NCI-H146 (cell line): ENCODE measurements at places on chromosomes 4 and X.

GRCh38 chrX:8284131-8284530, 113.1 kb upstream of the VCX2 start:
- DNase-seq, result no peak

DNA sequence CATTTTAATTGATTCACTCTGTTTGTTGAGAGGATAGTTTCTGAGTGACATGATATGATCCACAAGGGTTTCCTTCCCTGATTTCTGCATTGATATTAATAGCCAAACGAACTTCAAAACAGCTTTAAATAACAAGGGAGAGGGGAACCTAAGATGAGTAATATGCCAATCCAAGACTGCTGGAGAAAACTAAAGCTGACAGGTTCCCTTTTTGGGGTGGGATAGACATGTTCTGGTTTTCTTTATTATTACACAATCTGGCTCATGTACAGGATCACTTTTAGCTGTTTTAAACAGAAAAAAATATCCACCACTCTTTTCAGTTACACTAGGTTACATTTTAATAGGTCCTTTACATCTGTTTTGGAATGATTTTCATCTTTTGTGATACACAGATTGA, 182.2 kb downstream of the AR start:
- no peak for DNase-seq

DNA sequence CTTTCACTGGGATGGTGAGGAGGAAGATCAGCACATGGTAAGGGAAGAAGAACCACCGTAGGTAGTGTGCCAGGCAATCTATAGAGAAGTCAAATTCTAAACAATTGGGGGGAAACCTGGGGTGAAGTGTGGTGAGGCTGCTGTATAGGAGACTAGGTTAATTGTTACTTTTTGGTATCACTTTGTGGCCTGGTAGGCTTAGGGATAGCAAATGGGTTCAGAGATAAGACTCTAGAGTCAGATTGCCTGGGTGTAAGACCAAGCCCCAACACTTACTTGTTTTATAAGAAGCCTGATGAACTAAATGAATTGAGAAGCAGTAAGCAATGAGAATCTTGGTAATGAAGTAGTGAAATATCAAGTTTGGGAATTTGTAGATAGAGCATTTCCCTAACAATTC, 8.7 kb downstream of the SMAD1 start:
- no peak for DNase-seq

- DNase-seq, result peak; percentile 26
These were observed 493 bp downstream of the TCEAL5 start for GRCh38 chrX:103275947-103276567.

GRCh38 chrX:69222103-69223090, 57.1 kb upstream of the PJA1 start:
- DNase-seq, result peak; percentile 63

DNA sequence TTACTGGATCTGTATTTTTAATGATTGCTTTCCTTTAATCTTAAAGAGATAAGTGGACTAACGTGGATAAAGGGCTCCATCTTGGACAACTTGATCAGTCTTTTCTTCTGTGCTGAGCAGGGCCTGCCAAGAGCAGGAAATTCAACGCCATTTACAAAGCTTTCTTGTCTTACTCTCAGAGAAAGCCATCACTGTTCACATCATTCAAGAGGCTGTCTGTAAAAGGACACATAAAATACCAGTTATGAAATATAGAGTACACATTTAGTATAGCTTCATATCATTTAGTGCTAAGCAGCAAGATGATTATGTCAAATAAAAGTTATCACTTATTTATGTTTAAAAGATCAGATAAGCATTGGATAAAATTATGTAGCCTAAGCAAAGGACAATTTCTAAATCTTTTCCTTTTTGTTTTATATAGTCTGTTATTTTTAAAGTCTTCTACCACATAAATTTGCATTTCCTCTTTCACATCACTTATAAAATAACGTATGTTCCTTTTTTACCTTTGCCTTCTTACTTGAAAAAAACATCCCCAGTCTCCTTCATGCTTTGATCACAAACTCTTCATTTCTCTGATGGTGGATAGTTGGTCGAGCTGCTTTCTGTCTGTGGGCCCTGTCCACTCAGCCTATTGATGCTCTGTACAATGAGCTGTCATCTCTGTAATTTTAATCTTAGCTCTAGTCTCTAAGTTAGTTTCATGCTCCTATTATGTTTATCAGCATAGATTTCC, 2.1 kb upstream of the CCNG2 start:
- peak; percentile 17 for DNase-seq

GRCh38 chr4:111991163-111991562, 154.1 kb upstream of the FAM241A start:
- no peak for DNase-seq

DNA sequence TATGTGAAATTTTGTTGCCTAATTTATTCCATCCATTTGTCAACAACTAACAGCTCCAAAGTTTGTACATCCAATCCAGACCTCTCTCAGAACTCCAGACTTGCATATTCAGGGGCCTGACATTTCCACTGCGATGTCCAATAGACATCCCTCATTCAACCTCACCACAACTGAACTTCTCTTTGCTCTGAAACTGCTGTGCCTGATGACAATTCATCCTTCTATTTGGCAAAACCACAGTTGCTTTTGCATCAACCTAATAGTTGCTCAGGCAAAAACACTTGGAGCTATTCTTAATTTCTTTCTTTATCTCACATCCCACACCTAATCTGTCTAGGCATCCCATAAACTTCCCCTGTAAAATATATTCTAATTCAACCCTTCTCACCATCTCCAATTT, 56.5 kb downstream of the ANTXR2 start:
- DNase-seq, result no peak

GRCh38 chr4:116302990-116303735, 782.2 kb downstream of the TRAM1L1 start:
- DNase-seq, result no peak

GRCh38 chr4:139934057-139934707, 219.8 kb downstream of the MAML3 start:
- peak; percentile 73 for DNase-seq

GRCh38 chrX:64427281-64427680, 32.0 kb upstream of the MTMR8 start:
- no peak for DNase-seq

- DNase-seq, result no peak
These were observed 62.3 kb upstream of the RELL1 start for GRCh38 chr4:37748485-37748884.

DNA sequence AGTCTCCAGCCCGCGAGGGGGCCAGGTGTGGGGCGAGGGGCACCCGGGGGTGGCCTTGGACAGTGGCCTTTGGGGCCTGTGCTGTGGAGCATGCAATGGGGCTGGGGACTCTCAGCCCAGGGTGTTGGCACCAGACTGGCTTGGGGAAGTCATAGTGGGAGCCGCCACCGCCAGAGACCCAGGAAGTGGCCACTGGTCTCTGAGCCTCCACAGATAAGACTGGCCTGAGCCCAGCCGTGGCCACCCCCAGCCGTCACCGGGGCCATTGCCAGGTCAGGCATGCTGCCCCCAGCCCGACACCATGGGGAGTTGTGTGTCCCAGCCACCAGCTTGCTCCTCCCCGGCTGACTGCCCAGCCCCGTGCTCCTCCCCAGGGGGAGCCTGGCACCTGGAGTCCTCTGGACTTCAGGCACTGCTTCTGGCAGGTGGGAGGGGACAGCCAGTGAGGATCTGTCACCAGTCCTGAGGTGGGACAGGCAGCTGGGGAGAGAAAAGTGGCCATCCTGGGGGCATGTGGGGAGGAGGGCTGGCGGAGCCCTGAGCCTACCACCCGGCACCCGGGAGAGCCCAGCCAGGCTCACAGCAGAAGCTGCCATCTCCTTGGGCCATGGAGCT, 32.5 kb downstream of the TACC3 start:
- no peak for DNase-seq

DNA sequence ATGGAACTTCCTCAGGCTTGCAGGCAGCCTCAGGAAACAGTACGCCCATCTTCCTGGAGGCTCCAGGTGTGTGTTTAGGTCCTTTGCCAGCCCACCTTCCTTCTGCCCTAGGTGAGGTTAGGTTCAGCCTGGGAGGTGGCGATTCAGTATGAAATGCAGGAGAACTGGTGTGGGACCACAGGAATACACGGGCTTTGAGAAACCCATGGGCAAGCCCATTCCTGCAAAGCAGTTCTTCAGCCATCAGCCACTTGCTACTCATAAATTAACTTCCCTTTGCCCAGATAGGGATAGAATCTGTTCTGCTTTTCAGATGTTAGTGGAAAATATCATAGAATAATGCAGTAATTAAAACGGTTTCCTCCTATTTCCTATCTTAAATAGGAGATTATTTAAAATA, 32.2 kb downstream of the TBC1D14 start:
- no peak for DNase-seq

- no peak for DNase-seq
These were observed 138.9 kb downstream of the HMX1 start for GRCh38 chr4:8732681-8733243.

- DNase-seq, result peak; percentile 45
These were observed 10.4 kb upstream of the PDGFRA start for GRCh38 chr4:54218736-54219135.

DNA sequence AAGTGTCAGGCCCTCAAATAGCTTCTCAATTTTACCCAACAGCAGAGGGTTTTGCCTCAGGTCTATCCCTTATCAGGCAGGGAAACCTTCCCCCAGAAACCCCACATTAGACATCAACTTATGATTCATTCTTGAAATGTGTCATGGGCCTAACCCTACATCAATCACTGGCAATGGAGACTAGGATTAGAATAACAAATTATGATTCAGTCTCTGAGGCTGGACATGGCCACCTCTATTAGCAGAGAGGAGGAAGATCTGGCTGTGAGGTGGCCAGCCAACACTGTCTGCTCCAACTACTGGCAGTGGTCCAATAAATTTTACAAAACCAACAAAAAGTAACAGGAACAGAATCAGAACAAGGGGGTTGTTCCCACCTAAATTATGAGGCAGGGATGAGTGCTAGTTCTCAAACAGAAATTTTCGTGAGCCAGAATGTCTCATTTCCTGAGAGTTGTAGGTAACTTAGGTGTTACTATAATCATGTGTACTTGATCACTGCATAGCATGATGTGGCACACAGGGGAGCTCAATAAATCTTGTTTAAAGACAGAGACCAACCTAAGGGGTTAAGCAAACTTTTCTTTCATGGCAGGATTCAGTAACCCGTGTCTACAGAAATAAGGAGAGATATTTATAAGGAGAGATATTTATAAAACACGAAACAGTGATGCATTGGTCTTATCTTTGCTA, 126.8 kb downstream of the NFKB1 start:
- no peak for DNase-seq

GRCh38 chr4:2249526-2250356, 7.8 kb upstream of the HAUS3 start:
- no peak for DNase-seq

GRCh38 chrX:103628386-103629317, at the start of gene TCEAL1:
Gene TCEAL1, plus strand, starts transcription at chrX:103628975. Its CDS starts 942 bp downstream, at chrX:103629917.
- DNase-seq, result peak; percentile 67
